Activated CD8-positive, alpha-beta T cell treated with anti-CD3 and anti-CD28 coated beads, Interleukin-2, amount 10 ng/mL, durations not matched to agents 7 days and 5 days (primary cell): ENCODE measurements at places on chromosomes 5 and 9. TPM values are rescaled to one million over a fixed set of nuclear protein-coding genes. Genes with fewer than 3 reads are reported as not detected.
A peak's percentile ranks its signal among the peaks of the same experiment; 100 is the strongest.

ENHO gene
- not detected for total RNA-seq

- DNase-seq: no peak
- H3K36me3 ChIP-seq: no peaks in the 10 kb centered on the region
- H3K27me3 ChIP-seq: peaks cover 9% of the 10 kb centered on the region
- H3K4me1 ChIP-seq: no peaks in the 10 kb centered on the region
- H3K27ac ChIP-seq: no peak overlapping the region
These were observed 51.2 kb upstream of the ROR2 start for GRCh38 chr9:92001244-92001643.

DMRT2 gene
- not detected for total RNA-seq

ZNF879 gene
- total RNA-seq: 4.7 TPM

- H3K4me3 ChIP-seq: no peak overlapping the region
- peaks cover 4% of the 10 kb centered on the region for H3K27me3 ChIP-seq
These were observed 31.1 kb upstream of the ANKRD18A start for GRCh38 chr9:38651400-38652042.

GRCh38 chr9:91421971-91422757 is 1.5 kb downstream of the NFIL3 start:
- H3K27me3 ChIP-seq: no peaks in the 10 kb centered on the region
- peaks cover 62% of the 10 kb centered on the region for H3K4me1 ChIP-seq
- peak; percentile 24 for DNase-seq
- H3K4me3 ChIP-seq: peak overlapping the region; percentile 96
- peak overlapping the region; percentile 89 for H3K27ac ChIP-seq

BRINP1 gene
- not detected for total RNA-seq

DNA sequence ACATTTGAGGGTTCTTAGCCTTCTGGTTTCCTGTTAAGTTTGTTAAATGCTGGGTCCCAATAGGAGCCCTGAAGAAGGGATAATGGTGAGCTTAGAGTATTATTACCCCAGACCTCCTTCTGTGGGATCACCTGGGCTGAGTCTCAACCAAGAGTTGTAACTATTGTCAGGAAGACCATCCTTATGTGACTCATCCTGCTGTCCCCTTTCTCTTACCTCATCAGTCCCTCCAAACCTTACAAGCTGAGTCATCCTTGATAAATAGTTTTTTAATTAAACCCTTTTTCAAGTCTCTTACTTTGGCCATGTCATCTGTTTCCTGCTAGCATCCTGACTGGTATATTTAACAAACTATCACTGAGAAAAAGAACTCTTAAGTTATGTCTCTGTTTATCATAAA is 502.8 kb downstream of the LRRC70 start:
- H3K27ac ChIP-seq: no peak overlapping the region
- DNase-seq: no peak
- no peaks in the 10 kb centered on the region for H3K27me3 ChIP-seq
- H3K4me1 ChIP-seq: no peaks in the 10 kb centered on the region
- no peak overlapping the region for H3K4me3 ChIP-seq

- no peak overlapping the region for H3K4me3 ChIP-seq
- peaks cover 31% of the 10 kb centered on the region for H3K27me3 ChIP-seq
- H3K27ac ChIP-seq: no peak overlapping the region
- DNase-seq: no peak
- no peaks in the 10 kb centered on the region for H3K4me1 ChIP-seq
These were observed 201.7 kb upstream of the NFIL3 start for GRCh38 chr9:91625331-91625730.

DNA sequence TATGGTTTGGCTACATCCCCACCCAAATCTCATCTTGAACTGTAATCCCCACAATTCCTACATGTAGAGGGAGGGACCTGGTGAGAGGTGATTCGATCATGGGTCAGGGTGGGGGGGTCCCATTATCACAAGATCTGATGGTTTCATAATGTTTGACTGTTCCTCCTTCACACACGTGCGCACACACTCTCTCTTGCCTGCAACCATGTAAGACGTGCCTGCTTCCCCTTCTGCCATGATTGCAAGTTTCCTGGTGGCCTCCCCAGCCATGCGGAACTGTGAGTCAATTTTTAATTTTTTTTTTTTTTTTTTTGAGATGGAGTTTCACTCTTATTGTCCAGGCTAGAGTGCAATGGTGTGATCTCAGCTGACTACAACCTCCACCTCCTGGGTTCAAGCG is 27.0 kb downstream of the FAM169A start:
- H3K27ac ChIP-seq: no peak overlapping the region
- H3K27me3 ChIP-seq: no peaks in the 10 kb centered on the region
- H3K4me3 ChIP-seq: no peak overlapping the region
- peaks cover 8% of the 10 kb centered on the region for H3K4me1 ChIP-seq

DNA sequence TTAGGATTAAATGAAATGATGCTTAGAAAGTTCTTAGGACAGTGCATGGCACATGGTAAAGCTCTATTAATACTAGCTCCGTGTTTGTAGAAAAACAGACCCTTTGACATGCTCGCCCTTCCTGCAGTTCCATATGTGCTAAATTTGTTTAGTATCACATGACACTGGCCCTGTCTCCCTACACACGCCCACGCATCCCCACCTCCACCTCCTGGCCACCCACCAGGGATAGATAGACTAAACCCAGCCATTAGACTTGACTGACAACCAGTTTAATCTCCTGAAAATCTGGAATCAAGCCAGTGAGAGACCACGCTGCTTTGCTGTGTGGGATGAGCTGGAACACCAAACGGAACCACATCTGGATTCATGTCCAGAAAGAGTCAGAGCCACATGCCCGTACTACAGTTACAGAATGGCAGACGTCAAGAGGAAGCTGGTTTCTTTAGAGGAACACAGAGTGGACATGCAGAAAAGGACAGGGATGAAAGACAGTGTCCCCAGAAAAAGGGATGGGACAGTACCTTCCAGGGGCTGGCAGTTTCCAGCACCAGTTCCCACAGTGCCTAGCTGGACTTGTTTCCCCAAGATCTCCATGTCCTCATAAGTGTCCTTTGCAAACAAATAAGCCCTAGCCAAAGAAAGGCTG is 186.1 kb downstream of the PDZD2 start:
- no peaks in the 10 kb centered on the region for H3K4me1 ChIP-seq
- H3K27ac ChIP-seq: no peak overlapping the region
- H3K27me3 ChIP-seq: peaks cover 4% of the 10 kb centered on the region
- H3K4me3 ChIP-seq: no peak overlapping the region

DNA sequence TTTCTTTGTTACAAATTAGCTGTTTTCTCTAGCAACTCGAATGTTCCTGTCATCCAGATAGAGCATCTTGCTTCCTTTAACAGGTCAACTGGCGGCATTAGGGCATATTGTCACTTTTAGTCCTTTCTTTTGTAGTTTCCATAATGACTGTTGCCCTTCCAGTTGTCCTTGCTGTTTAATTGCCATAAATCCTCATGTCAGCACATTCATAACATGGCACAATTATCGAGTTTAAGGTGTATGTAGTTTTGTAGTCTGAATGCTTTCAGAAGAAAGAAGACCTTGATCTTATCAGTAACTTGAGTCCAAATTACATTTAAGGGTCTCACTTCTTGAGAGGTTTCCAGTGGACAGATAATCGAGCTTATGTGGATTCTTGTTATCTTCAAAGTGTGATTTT is 161.7 kb upstream of the CDH12 start:
- no peaks in the 10 kb centered on the region for H3K4me1 ChIP-seq
- H3K4me3 ChIP-seq: no peak overlapping the region
- H3K36me3 ChIP-seq: no peaks in the 10 kb centered on the region
- H3K27ac ChIP-seq: no peak overlapping the region
- no peaks in the 10 kb centered on the region for H3K27me3 ChIP-seq

DNA sequence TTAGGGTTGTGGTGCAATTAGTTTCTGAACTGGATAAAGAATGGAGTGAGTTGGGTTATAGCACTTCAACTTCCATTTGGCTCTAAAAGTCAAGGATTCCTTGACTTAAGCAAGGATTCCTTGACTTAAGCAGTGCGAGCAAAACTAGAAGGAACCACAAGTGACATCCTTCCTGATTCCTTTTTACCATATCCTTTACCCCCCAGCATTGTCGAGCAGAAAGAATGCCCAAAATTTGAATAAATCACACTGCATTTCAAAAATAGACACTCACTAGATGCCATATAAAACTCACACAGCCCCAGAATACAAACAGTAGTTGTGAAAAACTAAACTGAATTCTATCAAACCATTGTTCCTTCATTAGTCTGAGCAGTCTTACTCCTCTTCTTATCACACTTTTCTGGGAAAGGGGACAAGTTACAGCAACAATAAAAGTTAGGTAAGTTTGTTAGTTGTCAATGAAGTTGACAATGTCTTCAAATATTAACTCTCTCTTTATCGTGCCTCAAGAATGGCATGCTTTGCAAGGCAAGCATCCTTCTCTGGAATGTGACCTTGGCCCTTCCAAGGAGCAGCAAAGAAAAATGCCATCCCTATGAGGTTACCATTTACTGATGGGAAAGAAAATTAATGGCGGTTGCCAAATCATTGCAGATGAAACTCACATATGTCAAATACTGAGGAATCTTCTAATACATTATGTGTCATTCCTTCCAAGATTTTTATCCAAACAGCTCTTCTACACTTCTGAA is 273.3 kb upstream of the ANKRD55 start:
- peaks cover 8% of the 10 kb centered on the region for H3K4me1 ChIP-seq
- H3K36me3 ChIP-seq: no peaks in the 10 kb centered on the region
- H3K27ac ChIP-seq: no peak overlapping the region
- DNase-seq: no peak

CD14 gene
- 0.45 TPM for total RNA-seq

CDC25C gene
- 18.3 TPM for total RNA-seq

IL17B gene
- not detected for total RNA-seq

GRCh38 chr5:15889001-15889400 is 290.6 kb downstream of the MARCHF11 start:
- no peaks in the 10 kb centered on the region for H3K36me3 ChIP-seq
- H3K27ac ChIP-seq: no peak overlapping the region
- H3K4me3 ChIP-seq: no peak overlapping the region
- H3K4me1 ChIP-seq: no peaks in the 10 kb centered on the region

DNA sequence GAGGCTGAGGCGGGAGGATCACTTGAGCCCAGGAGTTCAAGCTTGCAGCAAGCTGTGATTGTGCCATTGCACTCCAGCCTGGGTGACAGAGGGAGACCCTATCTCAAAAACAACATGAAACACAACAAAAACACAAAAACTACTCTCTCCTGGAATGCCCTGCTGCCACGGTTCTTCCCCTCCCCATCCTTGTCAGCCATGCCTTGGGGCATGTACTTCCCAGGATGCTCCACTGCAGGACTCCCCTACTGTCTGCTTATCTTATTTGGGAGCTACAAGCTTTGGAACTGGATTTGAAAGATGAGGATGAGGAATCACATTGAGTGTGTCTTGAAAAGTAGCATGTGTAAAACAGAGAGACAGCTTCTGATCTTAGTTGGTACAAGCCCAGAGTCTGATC is 40.1 kb upstream of the KIAA1958 start:
- H3K27me3 ChIP-seq: no peaks in the 10 kb centered on the region
- H3K4me3 ChIP-seq: no peak overlapping the region
- no peaks in the 10 kb centered on the region for H3K36me3 ChIP-seq

LIFR gene
- not detected for total RNA-seq

GRCh38 chr5:91632871-91633270 is 249.8 kb upstream of the ARRDC3 start:
- no peaks in the 10 kb centered on the region for H3K27me3 ChIP-seq
- H3K36me3 ChIP-seq: no peaks in the 10 kb centered on the region
- H3K27ac ChIP-seq: no peak overlapping the region
- DNase-seq: no peak

DNA sequence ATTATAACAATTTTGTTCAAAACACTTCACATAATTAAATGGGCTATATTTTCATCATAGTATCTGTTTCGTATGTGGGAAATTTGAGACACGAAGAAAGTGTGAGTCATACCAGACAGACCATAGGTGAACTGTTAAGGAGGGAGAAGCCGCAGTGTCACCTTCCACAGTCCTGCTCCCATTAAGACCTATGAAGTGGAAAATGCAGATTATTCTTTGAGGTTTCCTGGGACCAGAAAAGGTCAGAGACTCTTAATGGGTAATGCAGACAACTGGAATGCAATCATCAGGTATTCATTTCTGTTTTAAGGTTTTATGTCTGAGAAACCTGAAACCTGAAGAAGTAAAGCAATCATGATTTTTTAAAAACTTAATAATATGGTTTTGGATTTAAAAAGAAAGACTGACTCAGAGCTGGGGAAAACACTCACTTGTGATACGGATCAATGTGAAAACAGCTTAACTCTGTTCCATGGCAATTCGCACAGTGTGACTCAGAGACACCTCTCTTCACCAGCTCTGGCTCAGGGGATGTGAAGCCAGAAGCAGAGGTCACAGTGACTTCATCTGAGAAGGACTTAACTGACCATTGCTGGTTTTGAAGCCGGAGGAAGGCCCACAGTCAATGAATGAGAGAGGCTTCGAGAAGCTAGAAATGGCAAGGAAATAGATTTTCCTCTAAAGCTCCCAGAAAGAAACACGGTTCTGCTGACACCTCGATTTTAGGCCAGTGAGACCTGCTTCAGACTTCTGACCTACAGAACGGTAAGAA is 17.2 kb upstream of the GCNT1 start:
- H3K27me3 ChIP-seq: no peaks in the 10 kb centered on the region
- peak; percentile 29 for DNase-seq
- H3K4me3 ChIP-seq: peak overlapping the region; percentile 22
